Activated CD4-positive, CD25-positive, alpha-beta regulatory T cell (primary cell): ENCODE measurements at places on chromosomes 1 and 21.
A peak's percentile ranks its signal among the peaks of the same experiment; 100 is the strongest.

DNA sequence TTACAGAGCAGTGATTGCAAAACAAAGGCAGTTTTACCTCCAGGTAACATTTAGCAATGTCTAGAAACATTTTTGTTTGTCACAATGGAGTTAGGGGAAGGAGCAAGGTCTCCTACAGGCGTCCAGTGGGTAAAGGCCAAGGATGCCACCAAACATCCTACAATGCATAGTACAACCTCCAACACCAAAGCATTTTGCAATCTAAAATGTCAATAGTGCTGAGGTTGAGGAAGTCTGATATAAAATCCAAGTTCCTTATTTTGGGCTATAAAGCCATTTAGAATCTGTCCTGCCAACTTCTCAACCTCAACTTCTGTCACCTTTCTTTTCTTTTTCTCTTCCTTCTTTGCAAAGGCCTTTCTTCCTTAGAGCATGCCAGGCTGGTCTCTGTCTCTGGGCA is 111.2 kb downstream of the FASLG start:
- DNase-seq: no peak

DNA sequence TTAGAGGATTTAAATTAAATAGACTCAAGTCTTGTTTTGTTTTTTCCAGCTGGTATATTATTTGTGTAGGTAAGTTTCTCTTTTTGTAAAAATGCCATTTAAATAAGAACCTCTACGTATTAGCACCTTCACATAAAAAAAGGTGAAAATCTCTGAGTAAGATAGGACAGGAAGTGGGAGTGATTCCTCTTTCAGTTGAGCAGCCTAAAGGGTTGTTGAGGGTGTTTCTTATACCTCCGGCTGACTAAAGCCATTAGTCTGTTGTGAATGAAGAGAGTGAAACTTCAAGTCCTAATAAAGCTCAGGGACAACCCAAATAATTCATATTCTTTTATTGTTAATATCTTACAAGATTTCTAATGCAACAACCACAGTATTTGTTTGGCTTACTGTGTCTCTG is 188.7 kb downstream of the CHRM3 start:
- no peak for DNase-seq

GRCh38 chr1:119653135-119653838 is 5.2 kb upstream of the ZNF697 start:
- DNase-seq: no peak

- DNase-seq: no peak
Measured at GRCh38 chr1:17587693-17588047, 48.2 kb downstream of the ARHGEF10L start.

GRCh38 chr1:179809506-179810366 is 66.6 kb downstream of the FAM163A start:
- DNase-seq: peak; percentile 37

DNA sequence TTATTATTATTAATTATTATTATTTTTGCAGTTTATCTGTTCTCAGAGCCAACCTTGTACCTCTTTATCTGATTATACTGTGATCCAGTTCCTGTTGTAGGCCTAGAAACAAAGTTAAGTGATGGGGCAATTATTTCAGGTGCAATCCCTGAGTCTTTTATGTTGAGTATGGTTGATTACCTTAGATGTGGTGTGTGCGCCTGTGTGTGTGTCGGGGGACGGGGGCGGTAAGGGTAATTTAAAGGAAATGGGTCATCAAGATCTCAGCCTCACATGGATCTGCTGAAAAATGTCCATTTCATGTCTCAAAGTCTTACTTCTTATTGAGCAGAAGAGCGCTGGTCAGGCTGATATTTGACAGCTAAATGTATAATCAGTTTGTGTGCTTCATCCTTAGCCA is 7.8 kb upstream of the OR10T2 start:
- no peak for DNase-seq

- DNase-seq: no peak
Measured at GRCh38 chr1:6547301-6547700, 7.0 kb downstream of the NOL9 start.

DNA sequence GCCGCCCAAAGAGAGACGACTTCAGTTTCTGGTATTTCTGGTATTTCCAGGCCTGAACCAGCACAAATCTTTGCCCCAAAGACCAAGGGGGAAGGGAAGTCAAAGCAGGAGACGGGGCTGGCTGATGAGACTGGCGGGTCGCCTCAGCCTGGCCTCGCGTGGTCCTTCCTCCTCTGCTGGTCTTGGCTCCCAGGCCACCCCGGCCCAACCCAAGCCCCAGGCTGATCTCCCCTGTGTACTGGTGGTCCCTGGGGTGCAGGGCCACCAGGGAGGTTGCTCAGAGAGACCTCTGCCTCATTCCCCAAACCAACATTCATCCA is 19.9 kb downstream of the WNT4 start:
- DNase-seq: no peak

DNA sequence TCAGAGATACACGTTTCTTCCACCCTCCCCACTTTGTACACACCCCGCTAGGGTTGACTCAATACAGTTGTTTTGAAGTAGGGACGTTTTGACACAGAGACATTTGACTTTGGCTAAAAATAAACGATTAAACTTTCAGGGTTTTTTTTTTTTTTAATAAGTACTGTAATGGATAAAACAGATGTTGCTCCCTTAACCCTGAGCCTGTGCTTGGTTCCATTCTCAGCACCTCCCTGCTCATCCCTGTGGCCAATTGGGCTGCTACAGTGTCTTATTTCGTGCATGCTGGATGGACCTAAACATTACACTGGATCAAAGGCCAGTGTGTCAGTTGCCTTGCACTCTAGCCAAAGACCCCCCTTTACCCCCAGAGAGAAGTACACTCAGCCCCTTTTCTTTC is 16.9 kb downstream of the GRHL3 start:
- no peak for DNase-seq

GRCh38 chr1:18748435-18748834 is 111.0 kb downstream of the TAS1R2 start:
- no peak for DNase-seq

GRCh38 chr21:26783466-26784195 is 61.6 kb downstream of the ADAMTS1 start:
- DNase-seq: no peak

DNA sequence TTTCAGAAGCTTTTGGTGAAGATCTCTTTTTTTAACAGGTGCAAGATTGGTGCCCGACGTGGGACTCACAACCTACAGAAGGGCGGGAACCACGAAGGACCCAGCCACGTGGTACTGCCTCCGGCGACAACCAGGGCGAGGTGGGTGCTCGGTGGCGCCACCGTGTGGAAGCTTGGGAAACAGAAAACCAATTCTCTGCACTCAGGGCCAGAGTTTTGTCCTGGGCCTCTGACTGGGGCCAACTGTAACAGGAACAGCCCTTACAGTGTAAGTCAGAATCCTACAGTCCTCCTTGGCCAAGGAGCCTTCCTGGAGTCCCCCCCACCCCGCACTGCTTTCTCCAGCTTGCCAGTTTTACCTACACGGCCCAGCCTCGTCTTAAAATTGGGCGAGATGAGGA is 11.6 kb upstream of the S100A7A start:
- no peak for DNase-seq

DNA sequence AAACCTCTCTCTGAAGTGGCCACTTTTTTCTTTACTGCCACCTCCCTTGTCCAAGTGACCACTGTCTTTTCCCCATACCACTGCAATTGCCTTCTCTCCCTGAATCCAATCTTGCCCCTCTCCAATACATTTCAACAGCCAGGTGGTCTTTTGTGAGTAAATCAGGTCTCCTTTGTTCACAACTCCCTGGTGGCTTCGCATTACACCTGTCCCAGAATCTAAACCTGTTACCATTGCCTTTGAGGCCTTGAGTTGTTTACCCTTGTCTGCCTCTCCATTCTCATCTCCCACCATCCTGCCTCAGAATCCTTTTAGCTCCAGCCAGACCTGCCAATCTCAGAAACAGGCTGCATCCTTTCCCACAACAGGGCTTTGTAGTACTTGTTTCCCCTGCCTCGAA is 21.8 kb upstream of the DYNLT5 start:
- DNase-seq: no peak

GRCh38 chr1:41152622-41153044 is 89.5 kb downstream of the SCMH1 start:
- no peak for DNase-seq

DNA sequence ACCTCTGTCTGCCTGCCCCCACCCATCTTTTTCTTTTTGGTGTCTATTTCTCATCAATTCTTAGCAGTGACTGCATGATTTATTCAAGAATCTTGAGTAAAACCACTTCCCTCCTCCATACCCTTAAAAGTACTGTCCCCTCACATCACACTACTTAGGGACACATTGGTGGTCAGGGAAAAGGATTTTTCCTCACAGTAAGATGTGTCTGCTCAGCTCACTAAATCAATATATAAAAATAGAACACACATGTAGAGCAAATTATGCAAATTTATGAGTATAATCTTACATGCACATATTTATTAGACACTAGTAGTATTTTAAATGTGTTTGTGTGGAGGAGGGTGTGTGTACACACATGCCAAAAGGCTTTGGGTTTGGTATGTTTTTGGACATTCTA is 202.0 kb downstream of the PBX1 start:
- DNase-seq: no peak

DNA sequence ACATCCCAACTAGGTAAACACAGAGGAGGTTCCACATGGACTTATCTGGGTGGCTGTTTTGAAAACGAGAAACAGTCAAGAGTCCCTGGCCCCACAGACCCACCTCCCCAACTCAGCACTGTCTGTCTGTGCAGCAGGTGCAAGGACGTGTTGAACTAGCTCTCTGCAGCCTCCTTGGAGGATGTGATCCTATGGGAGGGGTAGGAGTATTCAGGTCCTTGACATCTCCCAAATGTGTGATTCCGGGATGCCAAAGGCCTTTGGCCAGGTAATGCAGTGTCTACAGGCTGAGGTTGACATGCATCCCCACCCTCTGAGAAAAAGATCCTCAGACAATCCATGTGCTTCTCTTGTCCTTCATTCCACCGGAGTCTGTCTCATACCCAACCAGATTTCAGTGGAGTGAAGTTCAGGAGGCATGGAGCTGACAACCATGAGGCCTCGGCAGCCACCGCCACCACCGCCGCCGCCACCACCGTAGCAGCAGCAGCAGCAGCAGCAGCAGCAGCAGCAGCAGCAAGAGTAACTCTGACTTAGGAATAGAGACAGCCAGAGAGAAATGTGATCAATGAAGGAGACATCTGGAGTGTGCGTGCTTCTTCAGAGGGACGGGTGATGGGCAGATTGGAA is 151.6 kb upstream of the CAMK1G start:
- DNase-seq: no peak

GRCh38 chr1:58264462-58264861 is 282.1 kb downstream of the OMA1 start:
- DNase-seq: no peak

DNA sequence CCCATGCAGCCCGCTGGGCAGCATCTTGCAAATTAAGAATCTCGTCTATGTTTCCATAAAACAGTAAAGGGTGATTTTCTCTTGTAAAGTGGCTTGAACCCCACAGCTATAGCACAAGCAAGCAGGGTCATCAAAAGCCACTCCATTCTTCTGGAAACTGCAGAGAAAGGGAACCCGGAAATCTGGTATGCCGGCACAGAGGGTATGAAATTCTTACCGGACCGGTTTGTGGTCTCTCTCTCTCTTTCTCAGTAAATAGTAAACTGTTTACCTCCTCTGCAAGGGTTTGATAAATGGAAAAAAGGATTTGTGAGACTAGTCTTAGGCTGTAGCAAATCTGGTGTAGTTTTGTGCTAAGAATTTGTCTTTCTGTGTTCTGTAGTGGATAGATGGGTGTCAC is 2.7 kb upstream of the ADSS2 start:
- no peak for DNase-seq

- DNase-seq: peak; percentile 41
Measured at GRCh38 chr1:6148497-6149241, 31.5 kb downstream of the CHD5 start.

DNA sequence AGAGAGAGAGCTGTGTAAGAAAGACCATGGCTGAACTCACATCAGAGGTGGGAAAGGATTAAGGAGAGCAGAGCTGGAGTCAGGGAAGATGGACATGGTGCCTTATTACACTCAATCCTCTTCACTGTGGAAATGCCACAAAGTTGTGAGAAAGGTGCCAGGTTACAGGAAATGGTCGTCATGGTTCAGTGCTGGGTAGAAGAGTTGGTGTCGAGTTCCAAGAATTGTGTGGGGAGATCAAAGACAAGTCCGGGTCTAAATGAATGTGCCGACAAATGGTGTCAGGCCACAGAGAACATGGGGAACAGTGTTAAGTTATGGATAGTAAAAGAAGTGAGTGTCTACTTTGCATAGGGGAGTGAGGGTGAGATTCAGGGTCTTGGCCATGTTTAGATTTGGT is 40.9 kb downstream of the LAMC2 start:
- DNase-seq: no peak

GRCh38 chr1:218874801-218875400 is 298.8 kb upstream of the LYPLAL1 start:
- no peak for DNase-seq

DNA sequence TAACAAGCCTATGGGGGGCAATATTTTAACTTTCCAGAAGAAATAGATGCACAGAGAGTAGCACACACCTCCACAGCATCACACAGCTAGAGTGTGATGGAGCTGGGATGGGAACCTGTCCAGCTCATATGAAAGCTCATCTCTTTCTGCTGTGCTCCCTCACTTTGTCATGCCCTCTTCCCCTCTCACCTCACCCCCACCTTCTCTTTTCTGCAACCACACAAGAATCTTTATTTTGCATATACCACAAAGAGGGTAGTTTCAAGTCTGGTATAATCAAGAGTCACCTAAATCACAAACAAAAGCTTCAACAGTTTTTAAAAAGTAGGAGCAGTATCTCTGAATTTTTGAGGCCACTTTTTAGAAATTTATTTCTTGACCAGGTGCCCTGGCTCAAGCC is 22.6 kb downstream of the FOXD2 start:
- no peak for DNase-seq

- no peak for DNase-seq
Measured at GRCh38 chr1:109024646-109025045, 17.3 kb downstream of the WDR47 start.

DNA sequence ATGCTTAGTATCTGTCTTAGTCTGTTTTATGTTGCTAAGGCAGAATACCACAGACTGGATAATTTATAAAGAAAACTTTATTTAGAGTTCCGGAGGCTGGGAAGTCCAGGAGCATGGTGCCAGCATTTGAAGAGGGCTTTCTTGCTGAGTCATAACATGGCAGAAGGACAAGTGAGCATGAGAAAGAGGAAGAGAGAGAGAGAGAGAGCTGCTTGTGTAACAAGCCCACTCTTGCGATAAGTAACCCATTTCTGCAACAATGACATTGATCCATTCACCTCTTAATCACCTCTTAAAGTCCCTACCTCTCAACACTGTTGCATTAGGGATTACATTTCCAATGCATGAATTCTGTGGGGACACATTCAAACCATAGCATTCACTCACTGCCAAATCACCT is 11.7 kb upstream of the MYOCOS start:
- no peak for DNase-seq

GRCh38 chr1:40868051-40868723 is 6.0 kb upstream of the CITED4 start:
- no peak for DNase-seq

- DNase-seq: no peak
Measured at GRCh38 chr1:212542761-212543187, 65.8 kb upstream of the ATF3 start.
